Small intestine (tissue), 16 donors: ENCODE measurements at places on chromosomes 4 and X. TPM values are rescaled to one million over a fixed set of nuclear protein-coding genes. Genes with fewer than 3 reads are reported as not detected.

Gene BRS3
- polyA plus RNA-seq: not detected

Gene FGFBP1
- polyA plus RNA-seq: 4.7 TPM

Gene BEX2
- polyA plus RNA-seq: 62.7 TPM

Gene STK26
- polyA plus RNA-seq: 13.9 TPM

Gene PIR
- polyA plus RNA-seq: 9.7 TPM

Gene TASL
- 1.4 TPM for polyA plus RNA-seq

Gene EDA
- polyA plus RNA-seq: 1.4 TPM

Gene SLC6A8
- polyA plus RNA-seq: 34.0 TPM

Gene QRFPR
- not detected for polyA plus RNA-seq

Gene RENBP
- polyA plus RNA-seq: 32.4 TPM

Gene SPANXA2
- polyA plus RNA-seq: not detected

Gene DTHD1
- polyA plus RNA-seq: not detected
